ENCODE measurements at places on chromosomes 11 and 22.

GRCh38 chr11:104899226-104899625, 966 bp upstream of the CASP12 start:
- DNase-seq: no peak

GRCh38 chr22:29469755-29470154, 10.3 kb upstream of the NEFH start:
- no peak for DNase-seq

DNA sequence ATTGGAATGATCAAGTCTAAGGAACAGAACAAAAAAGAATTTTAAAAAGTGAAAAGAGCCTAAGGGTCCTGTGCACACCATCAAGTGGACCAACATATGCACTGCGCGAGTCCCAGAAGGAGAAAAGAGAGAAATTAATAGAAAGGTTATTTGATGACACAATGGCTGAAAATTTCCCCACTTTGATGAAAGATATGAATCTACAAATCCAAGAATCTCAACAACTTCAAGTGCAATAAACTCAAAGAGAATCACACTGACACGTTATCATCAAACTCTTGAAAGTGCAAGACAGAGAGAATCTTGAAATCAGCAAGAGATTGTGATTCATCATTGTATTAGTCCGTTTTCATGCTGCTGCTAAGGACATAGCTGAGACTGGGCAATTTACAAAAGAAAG, 230.8 kb downstream of the ADAMTS15 start:
- no peak for DNase-seq

- peak; percentile 1 for DNase-seq
Measured at GRCh38 chr11:108084811-108085210, 36.6 kb upstream of the ACAT1 start.

All from NCI-H510A (cell line).